ENCODE measurements at places on chromosomes 4 and X.

GRCh38 chr4:54228961-54229501 lies at the start of gene PDGFRA:
Gene PDGFRA, plus strand, starts transcription at chr4:54229293. Its CDS starts 29,476 bp downstream, at chr4:54258769.
- no peak for DNase-seq

GRCh38 chrX:97290199-97290598 lies 406.5 kb downstream of the RPA4 start:
- DNase-seq, result no peak

DNA sequence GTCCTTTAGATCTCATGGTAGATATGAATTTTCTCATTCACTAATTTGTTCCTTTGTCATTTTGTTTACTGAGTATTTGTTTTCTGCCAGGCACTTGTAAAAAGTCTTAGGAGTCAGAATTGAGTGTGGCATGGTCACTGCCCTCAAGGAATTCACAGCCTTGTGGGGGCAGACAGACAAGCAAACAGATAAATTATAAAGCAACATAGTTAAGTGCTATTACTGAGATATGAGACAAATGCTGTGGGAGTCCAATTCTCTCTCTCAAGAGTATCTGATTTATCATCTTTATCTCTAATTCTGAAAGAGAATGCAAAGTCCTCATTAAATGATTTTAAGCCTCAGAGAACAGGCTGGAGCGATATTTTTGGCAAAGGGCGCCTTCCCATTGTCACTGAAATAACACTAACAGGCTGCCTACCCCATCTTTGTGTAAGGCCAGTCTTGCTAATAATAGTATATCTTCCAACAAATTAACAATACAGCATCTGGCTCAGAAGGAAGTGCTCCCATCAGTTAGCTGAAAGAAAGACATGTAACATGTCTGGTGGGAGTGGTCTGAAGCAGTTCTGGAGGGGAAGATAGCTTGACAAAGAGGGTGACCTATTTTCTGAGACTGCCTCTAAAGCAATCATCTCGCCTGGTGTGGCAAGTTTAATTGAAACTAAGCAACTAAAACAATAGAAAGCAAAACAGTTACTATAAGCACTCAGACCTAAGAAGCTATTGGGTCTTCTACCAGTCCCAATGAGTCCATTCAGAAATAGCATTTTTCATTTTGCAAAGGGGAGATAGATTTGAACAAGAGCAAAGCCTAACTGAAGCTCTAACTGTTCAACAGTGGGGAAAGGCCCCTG lies 61.5 kb upstream of the AMOT start:
- DNase-seq, result no peak

DNA sequence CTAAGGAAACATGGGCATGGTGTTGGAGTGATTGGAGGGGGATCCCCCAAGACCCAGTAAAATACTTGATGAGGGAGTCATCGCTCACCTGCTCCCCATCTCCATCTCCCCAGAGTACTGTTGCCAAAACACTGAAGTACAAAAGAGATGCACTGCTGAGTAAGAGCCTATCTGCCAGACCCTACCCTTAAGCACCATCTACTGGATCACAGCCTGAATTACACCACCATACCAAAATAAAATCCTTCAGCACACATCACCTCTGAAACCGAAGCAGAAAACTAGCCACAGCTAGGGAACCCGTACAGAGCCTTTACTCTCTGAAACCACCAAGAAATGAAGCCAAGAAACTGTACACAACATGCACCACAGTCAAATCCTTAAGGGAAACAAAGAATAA lies 466.3 kb upstream of the ACTRT1 start:
- DNase-seq, result no peak

- no peak for DNase-seq
These were observed 272.5 kb downstream of the ARHGAP10 start for GRCh38 chr4:148004228-148004857.

DNA sequence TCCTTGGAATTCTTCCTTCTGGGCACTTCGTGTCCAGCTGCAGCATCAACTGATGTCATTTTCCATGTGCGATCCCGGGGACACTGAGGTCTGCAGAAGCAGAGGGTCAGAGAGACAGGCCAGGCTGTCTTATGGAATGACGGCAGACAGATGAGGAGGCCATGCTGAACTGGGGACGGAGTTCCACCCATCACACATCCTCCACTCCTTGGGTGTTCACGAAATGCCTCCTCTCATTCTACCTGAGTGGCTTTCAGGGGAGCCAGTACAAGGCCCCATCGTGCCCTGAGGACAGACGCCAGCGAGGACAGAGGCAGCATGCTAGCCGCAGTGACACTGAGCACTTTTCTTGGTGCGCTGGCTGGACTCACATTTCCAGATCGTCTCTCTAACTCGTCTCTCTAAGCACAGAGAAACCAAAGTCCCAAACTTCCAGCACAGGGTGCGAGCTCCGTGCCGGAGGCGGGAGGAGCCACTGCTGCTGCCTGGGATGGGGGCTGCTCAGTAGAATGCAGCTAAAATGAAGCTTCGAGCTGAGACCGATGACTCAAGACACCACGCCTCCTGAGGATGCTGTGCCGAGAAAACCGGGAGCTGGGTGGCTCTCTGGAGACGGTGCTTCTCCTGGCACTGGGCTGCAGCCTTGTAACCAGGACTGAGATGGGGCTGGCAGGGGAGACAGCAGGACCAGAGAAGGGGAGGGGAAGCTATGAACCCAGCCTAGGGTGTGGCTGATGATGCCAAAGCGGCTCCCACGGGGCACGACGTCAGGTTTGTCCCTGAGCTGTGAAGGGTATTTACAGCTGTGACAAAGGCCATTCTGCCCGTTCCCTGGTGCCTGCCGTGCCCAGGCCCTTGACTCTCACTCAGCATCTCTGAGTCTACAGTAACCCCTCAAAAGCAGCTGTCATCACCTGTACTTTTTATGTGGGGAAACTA lies 8.2 kb downstream of the ABLIM2 start:
- no peak for DNase-seq

DNA sequence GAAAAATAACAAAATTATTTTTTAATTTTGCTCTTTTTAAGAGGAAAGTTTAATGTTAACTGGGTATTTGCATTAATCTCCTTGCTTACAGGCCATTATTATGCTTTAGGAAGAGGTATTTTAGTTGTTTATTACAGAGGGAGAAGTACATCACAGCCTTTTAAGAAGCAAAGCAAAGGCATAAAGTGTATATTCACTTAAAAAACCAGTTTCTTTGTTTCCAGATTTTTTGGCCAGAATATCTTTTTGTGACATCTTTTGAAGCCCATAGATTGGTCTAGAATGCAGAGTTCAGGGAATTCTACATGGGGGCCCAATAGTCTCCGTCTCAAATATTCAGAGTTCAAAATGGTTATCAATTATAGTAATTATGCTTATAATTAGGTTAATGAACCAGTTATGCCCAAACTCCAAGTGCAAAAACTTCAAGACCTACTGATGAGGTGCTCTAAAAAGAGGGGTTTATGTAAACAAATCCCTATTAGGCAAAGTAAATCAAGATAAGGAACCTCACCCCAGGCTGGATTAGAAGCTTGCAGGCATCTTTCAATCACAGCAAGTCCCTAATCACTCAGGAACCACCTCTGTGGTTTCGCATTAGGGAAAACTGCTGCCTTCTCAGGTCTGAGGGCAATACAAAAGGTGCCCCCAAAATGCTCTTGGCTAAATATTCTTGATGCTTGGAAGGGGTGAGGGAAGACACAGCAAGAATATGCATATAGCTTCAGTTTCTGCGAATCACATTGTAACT lies 1.4 kb downstream of the CXXC4 start:
- DNase-seq, result no peak

DNA sequence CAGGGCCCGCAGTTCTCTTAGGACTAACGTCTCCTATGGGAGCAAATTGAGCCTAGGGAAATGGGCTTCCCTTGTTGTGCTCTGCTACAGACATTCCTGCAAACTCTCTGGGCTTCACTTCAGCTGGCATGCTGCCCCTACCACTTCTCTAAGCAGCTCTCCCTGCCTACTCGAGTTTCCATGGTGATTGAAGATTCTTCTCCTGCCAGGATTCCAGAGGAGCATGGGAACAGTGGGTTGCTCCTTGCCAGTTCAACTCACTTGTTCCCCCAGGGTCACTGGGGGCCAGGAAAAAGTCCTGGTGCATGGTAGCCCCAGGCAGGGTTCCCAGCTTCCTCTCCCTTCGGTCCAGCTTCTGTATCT lies 21.1 kb upstream of the WDR17 start:
- DNase-seq, result no peak

DNA sequence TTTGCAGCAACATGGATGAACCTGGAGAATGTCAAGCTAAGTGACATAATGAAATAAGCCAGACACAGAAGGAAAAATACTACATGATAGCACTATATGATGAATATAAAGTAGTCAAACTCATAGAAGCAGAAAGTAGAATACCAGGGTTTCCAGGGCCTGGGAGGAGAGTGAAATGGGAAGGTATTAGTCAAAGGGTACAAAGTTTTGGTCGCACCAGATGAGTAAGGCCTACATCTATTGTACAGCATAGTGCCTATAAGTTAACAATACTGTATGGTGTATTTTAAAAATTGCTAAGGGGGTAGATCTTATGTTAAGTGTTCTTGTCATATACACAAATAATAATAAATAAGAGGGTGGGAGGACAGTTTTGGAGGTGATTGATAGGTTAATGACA lies 41.5 kb downstream of the ENOX2 start:
- DNase-seq, result no peak

GRCh38 chrX:47573341-47574075 lies 8.7 kb upstream of the TIMP1 start:
- no peak for DNase-seq

- DNase-seq, result no peak
These were observed 36.8 kb upstream of the IL1RAPL1 start for GRCh38 chrX:28550331-28550872.

- DNase-seq, result no peak
These were observed 10.3 kb upstream of the RAB33B start for GRCh38 chr4:139443661-139444060.

GRCh38 chr4:69527924-69528323 lies 32.2 kb upstream of the UGT2B4 start:
- DNase-seq, result no peak

- no peak for DNase-seq
These were observed 1.8 kb downstream of the ARHGAP4 start for GRCh38 chrX:153924149-153924861.

- no peak for DNase-seq
These were observed 63.3 kb downstream of the DOCK11 start for GRCh38 chrX:118558926-118559325.

DNA sequence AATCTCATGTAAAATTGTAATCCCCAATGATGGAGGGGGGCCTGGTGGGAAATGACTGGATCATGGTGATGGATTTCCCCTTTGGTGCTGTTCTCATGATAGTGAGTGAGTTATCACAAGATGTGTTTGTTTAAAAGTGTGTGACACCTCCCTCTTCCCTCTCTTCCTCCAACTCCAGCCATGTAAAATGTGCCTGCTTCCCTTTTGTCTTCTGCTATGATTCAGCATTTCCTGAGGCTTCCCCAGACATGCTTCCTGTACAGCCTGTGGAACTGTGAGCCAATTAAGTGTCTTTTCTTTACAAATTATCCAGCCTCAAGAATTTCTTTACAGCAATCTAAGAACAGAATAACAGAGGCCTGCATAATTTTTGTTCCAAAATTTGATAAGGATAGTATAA lies 85.2 kb downstream of the ANAPC10 start:
- DNase-seq, result no peak

- no peak for DNase-seq
These were observed 29.7 kb downstream of the OFD1 start for GRCh38 chrX:13764281-13764680.

DNA sequence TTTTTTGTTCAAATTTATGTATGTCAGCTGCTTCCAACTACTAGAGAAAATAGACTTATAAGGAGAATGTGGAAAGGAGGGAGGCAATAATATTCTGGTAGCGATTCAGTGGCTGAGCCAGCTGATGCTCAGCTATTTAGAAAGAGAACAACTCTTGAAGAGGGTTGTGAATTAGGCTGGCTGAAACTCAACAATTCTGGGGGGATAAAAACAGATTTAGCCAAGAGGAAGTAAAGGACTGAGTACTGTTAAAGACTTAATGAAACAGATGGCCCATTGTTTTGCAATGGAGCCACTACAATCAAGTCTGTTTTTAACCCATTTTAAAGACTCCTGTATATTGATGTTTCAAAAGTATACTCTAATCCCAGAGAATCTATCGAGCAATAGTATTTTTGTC lies 1058.9 kb downstream of the C4orf33 start:
- no peak for DNase-seq

DNA sequence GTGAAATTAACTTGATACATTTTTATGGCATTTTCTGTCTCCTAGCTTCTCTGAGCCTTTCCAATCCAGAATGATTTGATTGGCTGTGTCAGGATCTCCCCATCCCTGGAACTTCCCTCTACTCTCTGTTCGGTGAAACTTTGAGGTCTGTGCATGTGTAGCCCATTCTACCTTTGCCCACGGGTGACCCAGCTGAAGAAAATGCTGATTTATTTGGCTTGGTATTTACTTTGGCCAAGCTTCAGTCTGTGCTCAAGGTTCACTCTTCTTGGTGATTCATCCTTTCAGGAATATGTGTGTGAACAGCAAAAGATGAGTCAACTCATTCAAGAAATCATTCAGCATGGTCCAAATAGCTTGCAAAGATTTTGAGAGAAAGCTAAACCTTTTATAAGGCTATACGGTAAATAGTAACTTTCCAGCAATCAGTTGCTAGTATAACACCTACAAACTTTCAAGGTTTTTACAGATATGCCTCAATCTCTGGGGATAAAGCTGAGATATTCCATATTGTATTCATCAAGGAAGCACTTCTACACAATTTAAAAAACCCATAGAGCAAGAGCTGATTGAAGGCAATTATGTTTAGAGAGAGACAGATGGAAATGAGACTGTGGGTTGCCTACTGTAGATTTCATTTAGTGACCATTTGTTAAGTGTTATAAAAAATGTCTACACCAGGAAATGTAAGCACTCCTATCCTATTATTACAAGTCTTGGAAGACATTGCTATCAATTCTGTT lies 233.9 kb upstream of the CXXC4 start:
- no peak for DNase-seq

DNA sequence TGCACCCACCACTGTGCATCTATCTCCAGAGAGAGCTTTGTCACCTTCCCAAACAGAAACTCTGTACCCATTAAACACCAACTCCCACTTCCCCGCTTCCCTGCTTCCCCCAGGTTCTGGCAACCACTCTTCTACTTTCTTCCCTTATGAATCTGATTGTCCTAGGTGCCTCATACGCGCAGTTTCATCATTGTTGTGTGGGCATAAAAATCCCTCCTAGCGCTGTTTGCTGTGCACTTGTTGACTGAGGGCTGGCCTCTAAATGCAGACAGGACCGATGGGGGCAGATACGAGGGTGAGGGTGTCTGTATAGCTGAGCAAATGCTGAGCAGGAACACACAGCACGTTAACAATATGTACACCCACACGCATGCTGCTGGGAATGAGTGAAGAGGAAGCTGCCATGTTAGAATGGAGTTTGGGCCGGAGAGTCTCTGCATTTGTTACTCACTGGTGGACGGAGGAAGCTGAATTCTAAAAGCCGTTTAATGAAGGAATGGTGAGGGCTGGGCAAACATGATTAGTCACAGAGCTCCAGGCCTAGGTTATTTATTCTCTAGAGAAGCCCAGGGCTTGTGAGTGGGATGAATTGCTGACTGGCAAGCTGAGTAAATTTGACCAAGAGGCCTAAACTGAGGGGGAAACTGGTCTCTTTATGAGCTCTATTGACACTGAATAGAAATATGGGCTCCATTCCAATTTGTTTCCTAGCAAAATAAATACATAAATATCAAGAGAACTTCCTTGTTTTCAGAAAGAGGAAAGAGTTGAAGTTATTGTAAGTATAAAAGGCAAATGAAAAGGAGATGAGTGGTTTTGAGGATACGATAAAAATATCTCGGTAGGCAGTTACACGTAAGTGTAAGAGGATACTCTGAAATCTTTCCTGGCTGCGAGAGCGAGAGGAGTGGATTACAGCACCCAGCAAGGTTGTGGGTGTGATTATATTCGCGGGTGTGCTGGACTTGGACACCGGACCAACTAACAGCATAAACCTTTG lies 95.9 kb upstream of the RPS6KA3 start:
- DNase-seq, result no peak
